ENCODE measurements at places on chromosomes 11 and 22. TPM values are rescaled to one million over a fixed set of nuclear protein-coding genes. Genes with fewer than 3 reads are reported as not detected.
A peak's percentile ranks its signal among the peaks of the same experiment; 100 is the strongest.

Gene IGSF22
- total RNA-seq: not detected

Gene MCM5
- 173 TPM for total RNA-seq

Gene MB
- not detected for total RNA-seq

Gene PRG3
- not detected for total RNA-seq

Gene FGF4
- not detected for total RNA-seq

Gene MPZL2
- 0.29 TPM for total RNA-seq

Gene SLCO2B1
- total RNA-seq: 13.1 TPM

Gene BBOX1
- total RNA-seq: not detected

DNA sequence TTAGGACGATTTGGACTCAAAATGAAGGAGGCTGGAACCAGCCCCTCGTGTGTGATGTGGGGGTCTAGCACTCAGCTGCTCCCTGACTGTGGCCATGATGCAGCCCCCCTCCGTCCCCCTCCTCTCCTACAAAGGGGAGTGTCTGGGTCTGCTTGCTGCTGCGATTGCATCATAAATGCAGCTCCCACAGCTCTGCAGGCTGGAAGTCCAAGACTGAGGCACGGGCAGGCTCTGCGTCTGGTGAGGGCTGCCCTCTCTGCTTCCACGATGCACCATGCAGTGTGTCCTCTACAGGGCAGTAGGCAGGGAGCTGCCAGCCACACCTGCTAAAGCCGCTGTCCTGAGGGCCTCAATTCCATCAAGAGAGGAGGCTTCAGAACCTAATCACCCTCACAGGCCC, 432.1 kb downstream of the BRD1 start:
- no peak for DNase-seq

- DNase-seq: no peak
These were observed 4.5 kb downstream of the PPP2R5B start for GRCh38 chr11:64928957-64929356.

DNA sequence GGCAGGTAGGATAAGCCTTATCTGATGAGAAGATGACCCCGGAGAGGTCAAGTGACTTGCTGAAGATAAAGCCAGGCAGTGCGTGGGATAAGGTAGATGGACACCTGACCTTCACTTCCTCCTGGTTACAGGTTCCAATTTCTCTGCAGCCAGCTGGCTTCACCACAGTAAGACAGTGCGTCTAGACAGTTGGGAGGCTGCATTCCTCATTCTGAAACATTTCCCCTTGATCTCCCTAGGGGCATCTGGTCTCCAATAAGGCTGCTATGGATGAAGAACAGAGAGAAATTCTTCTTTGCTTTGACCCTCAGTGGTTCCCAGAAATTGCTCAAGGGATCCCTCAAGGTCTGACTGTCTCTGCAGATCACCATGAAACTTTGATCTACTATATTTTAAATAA, 211.3 kb downstream of the MYO18B start:
- DNase-seq: no peak

DNA sequence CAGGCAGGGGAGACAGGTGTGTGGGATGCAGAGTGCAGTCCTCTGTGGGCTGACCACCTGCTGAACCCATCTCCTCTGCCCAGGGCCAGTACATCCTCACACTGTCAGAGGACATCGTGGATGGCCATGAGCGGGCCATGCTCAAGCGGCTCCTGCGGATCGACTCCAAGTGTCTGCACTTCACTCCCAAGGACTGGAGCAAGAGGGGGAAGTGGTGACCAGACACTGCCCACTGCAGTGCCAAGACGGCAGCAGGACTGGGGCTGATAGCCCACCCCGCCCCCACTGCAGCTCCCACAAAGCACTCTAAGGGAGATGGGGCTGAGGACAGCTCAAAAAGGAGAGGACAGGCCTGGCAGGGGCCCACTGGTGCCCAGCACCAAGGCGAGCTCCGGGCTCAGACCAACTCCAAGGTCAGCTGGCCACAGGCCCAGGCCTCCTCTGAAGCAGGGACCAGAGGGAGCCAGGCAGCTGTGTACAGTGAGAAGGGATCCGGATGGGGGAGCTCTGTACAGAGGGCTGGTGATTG, 1.6 kb downstream of the RNASEH2C start:
- peak; percentile 32 for DNase-seq

DNA sequence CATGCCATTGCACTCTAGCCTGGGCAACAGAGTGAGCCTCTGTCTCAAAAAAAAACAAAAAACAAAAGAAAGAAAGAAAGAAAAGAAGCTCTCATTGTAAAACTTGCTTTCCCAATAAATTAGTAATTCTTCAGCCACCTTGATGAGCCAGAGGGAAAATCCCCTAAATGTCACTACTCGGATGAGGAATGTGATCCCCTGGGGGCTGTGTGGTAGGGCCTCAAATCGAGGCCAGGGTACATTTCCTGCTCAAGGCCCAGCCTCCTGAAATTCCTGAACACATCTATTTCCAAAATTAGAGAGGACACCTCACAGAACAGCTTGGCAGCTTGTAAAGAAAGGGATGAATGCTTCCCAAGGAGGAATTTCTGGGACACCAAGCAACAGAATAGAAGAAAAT, 147.1 kb upstream of the SESN3 start:
- no peak for DNase-seq

GRCh38 chr11:129395883-129396282, 20.2 kb downstream of the BARX2 start:
- no peak for DNase-seq

GRCh38 chr11:61710019-61710418, 29.8 kb downstream of the DAGLA start:
- DNase-seq: no peak

GRCh38 chr22:19488884-19489843, 9.4 kb downstream of the CDC45 start:
- peak; percentile 83 for DNase-seq

DNA sequence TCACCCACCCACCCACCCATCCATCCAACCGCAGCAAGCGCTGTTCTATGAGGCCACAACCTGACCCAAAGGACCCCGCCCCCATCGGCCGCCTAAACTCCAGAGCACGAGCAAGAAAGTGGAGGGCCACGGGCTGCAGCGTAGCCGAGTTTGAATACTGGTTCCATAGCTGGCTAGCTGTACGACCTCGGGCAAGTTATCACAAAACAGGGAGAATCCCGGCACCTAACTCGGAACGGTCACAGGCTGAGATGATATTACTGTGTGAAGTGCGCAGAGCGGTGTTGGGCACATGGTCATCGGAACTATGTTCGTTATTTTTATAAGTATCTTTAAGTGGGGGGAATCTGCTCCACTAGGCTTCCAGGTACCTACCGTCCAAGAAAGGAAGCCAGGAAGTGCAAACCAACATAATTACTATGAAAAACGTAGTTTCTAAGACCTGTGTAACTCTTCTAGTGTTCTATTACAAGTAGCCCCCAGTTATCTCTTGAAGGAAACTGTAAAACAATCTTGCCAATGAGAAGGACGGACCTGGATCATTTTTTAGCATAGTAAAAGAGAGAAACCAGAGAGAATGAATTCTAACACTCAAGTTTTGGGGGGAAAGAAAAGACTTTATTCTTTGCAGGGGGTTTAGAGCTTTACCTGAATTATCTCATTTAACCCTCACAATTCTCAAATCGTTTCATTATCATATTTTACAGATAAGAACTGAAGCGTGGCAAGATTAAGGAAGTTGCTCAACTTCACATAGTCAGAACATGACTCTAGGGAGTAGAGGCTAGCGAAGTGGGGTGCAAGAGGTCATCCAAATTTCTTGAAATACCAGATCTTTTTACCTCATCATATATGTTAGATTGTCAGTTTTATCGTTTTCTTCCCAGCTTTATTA, 663 bp upstream of the BUD13 start:
- no peak for DNase-seq

GRCh38 chr22:42511401-42511891, 8.2 kb downstream of the RRP7A start:
- no peak for DNase-seq

- DNase-seq: no peak
These were observed 58.5 kb downstream of the SMCO4 start for GRCh38 chr11:93484716-93485115.

GRCh38 chr11:35912883-35913624, 30.8 kb upstream of the LDLRAD3 start:
- DNase-seq: no peak

- DNase-seq: no peak
These were observed 45.6 kb downstream of the IGLL5 start for GRCh38 chr22:22933100-22933806.

- DNase-seq: no peak
These were observed 59.5 kb downstream of the FAM168A start for GRCh38 chr11:73538381-73538872.

- DNase-seq: no peak
These were observed 101.6 kb upstream of the PARVA start for GRCh38 chr11:12275818-12276217.

- DNase-seq: no peak
These were observed 58.4 kb downstream of the PISD start for GRCh38 chr22:31603574-31603973.

- DNase-seq: no peak
These were observed 50.9 kb upstream of the CDON start for GRCh38 chr11:126113515-126113957.

- DNase-seq: no peak
These were observed 6.1 kb downstream of the GNB1L start for GRCh38 chr22:19848298-19849224.

GRCh38 chr11:61503135-61503770, 5.3 kb upstream of the LRRC10B start:
- no peak for DNase-seq

- DNase-seq: no peak
These were observed 41.7 kb downstream of the CCDC83 start for GRCh38 chr11:85896876-85897275.

DNA sequence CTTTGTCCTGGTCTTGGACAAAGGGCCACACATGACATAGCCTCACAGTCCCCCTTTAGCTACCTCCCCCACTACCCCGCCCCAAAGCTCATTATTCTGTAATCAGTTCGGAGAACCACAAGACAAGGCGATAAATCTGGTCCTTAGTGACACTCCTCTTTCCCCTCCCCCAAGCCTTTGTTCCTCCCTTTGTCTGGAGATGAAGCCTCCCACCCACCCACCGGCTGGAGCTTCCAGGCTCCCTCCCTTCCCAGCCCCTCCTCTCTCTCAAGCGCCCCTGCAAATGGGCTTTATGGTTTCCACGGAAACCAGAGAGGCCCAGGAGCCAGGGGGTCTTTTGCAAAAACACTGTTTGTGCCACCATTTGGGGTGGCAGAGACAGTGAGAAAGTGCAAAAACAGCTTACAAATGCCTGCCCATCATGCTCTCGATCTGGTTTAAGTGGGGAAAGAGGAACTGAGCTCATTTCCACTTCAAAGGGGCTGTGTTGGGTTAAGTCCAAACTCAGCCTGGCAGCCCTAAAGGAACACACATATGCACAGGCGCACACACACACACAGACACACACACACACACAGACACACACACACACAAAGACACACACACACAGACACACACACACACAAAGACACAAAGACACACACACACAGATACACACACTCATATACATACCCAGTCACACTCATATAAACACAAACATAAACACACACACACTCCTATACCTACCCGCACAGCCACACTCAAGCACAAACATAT, 23.5 kb downstream of the APLNR start:
- no peak for DNase-seq

DNA sequence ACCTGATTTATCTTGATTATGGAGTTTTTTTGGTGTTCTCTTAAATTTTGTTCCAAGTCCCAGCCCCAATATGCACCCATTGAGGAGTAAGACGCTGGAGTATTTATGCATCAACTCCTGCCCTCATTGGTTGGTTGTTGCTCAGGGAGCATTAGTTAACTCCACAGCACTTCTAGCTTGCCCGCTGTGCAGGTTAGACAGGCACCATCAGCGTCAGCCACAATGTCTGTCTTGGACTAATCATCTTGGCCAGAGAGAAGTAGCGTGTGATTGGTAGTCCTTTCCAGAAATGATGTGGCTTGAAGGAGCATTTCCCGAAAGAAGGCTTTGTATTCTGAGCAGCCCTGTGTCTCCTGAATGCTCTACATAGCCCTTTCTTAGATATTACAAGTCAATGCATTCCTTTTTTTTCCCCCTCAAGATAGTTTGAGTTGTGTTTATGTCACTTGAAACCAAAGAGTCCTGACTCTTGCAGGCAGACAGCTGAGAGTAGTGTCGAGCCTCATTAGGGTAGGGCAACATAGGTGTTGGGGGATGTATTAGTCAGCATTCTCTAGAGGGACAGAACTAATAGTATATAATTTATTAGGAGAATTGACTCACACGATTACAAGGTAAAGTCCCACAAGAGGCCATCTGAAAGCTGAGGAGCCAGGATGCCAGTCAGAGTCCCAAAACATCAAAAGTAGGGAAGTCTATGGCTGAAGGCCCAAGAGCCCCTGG, 94.6 kb upstream of the RCN1 start:
- no peak for DNase-seq

DNA sequence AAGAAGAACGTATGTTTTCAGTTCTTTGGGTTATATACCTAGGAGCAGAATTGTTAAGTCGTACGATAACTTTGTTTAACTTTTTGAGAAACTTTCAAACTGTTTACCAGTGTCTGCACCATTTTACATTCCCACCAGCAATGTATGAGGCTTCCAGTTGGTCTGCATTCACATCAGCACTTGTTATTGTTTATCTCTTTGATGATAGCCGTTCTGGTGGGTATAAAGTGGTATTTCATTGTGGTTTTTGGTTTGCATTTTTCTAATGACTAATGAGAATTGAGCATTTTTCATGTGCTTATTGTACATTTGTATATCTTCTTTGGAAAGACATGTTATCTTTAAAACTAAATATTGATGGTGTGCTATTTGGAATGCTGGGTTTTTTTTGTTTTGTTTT, 59.8 kb downstream of the KDM2A start:
- no peak for DNase-seq
